Effector CD8-positive, alpha-beta T cell (primary cell): ENCODE measurements at places on chromosomes 4 and X.

DNA sequence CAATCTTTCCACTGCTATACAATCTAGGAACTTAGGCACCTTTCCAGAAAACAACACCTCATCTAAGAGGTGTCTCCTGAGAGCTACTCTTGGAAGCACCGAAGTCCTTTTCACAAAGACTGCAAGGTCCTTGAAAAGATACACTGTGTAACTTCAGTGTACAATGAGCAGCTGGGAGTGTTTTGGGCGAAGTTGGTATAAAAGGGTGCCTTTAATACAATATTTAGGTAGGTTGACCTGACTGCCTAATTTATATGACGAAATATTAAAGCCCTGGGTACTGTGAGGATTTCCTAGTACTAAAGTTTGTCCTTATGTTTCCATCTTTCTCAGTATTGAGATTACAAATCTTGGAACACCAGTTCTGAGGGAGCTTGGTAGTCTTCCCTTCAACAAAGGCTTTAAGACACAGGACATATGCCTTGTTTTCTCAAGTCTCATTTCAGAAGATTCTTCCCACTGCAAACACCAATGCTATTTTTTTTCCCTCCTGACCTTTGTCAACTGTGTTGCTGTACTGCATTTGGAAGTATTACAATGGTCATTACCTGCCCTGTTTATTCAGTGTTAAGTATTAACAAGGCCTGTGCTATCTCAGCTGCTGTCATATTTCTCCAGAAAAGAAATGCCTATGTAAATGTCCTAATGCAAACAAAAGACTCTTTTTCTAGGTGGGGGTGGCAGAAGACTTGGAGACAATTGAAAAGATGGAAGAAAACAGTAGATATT, 134.2 kb downstream of the MAML3 start:
- DNase-seq: no peak

DNA sequence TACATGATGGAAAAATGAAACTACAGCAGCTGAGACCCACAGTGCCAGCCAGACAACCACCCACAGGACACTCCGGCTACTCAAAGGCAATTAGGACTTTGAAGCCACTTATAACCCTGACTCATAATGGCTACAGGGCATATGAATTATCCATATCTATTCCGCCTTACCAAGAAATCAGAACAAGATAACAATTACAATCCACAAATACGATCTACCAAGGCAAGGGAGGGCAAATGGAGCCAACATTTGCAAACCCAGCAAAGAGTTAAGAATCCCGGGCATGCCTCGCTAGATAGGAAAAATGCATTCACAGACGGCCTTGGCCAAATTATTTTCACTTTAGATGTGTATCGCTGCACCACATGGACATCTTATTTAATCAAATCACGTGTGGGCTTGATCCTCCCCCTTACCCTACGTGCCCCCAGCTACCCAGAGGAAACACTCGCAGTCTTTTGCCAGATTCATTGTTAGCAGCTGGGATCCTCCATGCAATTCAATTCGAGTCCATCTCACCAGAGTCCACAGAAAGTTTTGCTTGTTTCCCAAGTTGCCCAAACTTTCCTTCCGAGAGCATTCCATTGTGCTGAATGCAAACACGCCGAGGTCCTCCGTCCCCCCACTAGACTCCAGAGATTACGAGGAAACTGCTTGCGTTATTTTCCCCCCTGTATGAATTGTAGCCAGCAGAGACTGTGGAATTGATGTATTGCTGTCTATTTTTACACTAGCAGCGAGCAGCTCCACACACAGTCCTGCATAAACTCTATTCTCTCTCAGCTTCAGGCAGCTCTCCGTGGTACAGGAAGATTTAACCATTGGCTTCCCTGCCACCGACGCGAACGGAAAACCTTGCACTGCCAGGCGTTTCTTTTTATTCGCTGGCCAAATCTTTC, 1.2 kb downstream of the PPARGC1A start:
- DNase-seq: no peak

- no peak for DNase-seq
Observed at GRCh38 chr4:145218251-145218650, 37.9 kb upstream of the OTUD4 start.

DNA sequence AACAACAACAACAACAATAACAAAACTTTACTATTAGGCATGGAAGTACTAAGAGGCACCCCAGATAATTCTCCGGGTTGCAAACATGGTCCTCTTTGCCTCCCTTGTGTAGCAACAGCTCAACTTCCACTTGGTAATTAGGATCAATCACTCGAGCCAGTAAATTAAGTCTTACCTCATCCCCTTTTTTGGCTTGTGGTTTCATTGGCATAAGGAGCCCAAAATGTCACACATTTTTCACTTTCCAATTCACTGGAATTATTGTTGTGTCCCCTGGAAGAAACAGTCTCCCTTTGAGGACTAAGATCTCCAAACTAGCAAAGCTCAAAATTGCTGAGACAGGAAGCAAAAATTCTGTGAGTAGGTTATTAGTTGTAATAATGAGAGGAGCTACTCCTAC, 49.2 kb upstream of the HSD17B10 start:
- no peak for DNase-seq

DNA sequence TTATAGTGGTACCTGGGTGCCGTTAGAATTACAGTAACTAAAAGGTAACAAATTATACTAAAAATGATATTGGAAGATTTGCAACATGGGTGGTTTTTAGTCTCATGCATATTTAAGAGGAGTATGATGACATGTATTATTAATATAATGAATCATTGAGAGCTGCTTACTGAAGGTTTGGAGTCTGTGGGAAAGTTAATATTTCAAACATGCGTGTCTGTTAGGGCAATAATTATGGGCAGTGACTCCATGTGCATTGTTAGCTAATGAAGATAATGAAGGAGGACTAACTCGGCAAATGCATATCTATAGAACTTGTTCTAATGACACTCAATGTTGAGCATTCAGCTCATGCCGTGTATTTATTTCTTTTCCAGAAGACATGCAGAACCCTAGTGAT, 47.1 kb downstream of the MTHFD2L start:
- no peak for DNase-seq

- DNase-seq: no peak
Observed at GRCh38 chr4:81031796-81032551, 1.5 kb downstream of the BMP3 start.

DNA sequence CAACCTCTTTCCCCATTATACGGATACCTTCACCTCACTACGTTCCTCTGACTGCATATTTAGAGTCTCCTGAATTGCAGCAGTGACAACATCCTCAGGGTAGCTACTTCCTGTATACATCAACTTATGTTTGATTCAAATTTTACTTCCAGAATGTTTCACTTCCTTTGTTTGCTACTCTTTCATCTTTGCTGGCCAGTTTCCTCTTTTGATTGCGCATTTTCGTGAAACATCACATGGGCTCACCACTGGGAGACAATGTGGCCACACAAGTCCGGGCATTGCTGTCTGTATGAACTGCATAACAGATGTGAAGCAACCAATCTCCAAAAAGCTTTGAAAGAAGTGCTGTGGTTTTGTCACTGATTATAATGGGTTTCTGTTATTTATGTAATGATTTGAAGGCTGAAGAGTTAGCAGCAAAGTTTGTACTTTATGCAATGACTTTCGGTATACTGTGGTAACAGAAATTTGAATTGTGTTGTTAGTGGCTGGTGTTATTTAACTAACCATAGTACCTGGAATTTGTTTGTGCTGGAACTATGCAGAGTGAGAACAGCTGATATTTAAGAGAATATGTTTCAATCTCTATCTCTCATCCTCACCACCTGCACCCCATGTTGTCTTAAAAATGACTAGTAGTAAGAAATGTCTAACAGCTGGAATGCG, 7.4 kb downstream of the SNCA start:
- no peak for DNase-seq

DNA sequence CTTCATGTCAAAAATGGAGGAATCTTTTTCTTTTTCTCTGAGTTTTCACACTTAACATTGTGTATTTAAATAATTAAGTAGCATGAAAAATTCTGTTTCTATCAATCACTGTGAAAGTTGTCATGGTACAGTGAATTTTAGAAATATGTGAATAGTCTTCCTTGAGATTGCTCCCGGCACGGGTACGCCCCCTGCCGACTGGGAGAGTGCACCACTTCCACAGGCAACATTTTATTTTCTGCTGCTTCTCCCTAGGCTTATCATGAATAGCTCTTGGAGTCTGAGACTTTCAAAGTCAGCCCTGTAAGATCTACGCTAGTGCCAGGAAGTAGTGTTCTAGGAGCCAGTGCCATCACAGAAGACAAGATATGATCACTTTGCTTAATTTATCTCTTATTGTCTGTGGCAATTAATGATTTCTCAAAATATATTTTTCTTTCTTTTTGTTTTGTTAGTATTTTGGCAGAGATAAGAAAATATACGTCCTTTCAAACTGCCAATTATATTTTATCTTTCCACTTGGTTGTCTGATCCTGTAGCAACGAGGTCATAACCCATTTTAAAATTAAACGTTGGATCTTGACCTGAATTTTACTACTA, 763.8 kb upstream of the AADAT start:
- DNase-seq: no peak

DNA sequence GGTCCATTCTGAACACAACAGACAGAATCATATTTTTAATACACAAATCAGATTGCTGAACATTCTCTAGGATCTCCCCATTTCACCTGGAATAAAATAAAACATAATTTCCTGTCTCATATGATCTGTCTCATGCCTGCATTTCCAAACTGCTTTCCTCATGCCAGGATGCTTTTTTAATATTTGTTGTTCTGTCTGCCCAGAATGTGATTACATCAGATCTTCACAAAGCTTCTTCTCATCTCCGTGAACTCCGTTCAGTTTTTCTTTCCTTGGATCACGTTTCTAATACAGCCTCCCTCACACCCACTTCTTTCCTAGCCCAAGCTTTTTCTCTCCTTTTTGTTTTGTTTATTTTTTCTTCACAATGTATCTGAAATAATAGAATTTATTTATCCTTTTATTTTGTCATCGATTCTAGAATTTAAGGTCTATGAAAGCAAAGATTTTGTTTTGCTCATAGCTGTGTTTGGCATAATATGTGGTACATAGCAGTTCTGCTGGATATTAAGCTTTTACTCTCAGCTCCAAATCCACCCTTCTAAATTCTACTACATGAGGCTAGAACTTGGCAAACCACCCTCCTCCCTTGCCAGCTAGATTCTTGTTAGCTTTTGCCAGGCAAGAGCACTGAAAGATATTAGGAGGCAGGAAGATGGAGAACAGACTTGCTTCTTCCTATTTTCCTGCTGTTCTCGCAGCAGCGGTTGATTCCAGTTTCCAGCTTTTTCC, 165.5 kb upstream of the SLIT2 start:
- DNase-seq: no peak

- DNase-seq: no peak
Observed at GRCh38 chr4:125679989-125680388, 365.2 kb downstream of the FAT4 start.

DNA sequence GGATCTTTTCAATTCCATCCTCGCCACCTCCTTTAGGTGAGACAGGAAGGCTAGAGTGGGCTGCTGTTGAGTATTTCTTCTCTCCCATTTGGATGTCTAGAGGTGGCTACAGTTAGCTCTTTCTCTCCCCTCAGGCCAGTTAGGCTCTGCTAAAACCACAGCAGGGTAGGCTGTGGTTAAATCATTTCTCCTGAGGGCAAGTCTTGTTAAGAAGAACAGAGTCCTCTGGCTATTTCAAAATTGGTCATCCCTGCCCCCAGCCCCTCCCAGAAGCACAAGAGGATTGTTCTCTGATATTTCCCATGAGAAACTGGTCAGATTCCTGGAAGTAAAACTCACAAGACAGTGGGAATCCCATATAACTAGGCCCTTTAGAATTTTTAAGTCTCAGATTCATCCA, 1359.5 kb downstream of the TECRL start:
- no peak for DNase-seq

DNA sequence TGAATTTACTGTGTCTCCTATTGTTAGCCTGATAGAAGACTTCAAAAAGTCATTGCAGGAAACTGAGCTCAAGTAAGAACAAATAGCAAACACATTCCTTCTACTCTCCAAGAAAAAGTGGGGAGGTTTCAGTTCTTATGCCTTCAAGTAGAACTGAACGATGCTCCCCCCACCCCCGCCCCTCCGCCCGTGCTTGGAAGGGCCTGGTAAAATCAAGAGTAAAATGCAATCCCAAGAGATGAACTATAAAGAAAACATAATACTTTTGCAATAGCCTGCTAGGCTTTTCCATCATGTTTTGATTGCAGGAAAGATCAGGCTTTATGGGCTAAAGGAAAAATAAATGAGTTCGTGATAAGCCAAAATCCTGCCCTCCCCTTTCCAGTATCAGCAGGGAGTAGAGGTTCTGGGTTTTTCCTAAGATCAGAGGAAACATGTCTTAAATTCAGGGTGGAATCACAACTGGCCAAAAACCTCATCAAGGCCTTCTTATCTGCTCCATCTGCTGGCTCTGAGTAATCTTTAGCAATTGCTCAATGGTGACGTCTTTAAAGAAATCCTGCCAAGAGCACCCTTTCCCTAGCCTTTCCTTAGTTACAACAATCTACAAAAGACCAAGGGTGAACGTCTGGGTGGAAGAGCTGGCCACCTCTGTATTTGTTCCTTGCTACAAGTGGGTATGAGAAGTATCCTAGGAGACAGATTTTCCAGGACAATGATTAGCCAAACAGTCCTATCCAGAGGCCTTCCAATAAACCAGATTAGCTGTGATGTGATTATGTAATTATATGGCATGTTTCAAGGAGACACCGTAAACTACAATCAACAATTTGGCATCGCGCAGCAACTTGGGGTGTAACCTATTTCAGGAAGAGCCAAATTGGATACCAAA, 66.3 kb upstream of the FAM9C start:
- no peak for DNase-seq

GRCh38 chr4:77121736-77122240, 35.2 kb upstream of the CCNG2 start:
- no peak for DNase-seq

- no peak for DNase-seq
Observed at GRCh38 chr4:147773261-147774184, 41.6 kb downstream of the ARHGAP10 start.

- no peak for DNase-seq
Observed at GRCh38 chr4:63459329-63459728, 949.9 kb downstream of the TECRL start.

DNA sequence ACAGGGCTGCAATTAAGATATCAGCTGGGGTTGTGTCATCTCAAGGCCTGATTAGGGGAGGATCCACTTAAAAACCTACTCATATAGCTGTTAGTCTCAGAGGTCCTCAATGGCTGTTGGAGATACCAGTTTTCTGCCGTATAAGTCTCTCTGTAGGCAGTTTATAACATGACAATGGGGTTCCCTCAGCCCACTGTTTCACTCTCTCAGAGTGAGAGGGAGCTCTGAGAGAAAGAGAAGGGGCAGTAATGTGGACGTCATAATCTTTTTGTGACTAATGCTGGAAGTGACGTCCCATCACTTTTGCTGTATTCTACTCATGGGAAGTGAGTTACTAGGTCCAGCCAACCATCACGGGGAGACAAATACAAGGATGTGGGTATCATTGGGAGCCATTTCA, 70.3 kb downstream of the STIM2 start:
- DNase-seq: no peak
